ENCODE measurements at places on chromosomes 1 and 21.

DNA sequence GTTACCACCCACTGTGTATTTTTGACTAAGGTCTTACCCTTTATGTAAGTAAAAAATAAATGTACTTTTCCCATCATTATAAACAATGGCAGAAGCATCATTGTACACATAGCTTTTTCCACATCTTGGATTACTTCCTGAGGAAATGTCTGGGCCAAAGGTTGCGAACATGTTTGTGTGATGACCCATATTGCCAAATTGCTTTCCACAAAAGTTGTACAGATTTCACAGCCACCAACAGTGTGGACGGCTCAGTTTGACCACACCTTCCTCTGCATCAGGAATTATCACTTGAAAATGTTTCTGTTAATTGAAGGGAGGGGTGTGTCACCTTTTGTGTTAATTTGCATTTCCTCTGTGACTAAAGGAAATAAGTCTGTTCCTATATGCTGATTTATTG is 25.7 kb downstream of the AKNAD1 start:
- DNase-seq: no peak

- DNase-seq: no peak
These were observed 2.2 kb downstream of the CREG1 start for GRCh38 chr1:167551362-167551761.

- no peak for DNase-seq
These were observed 29.6 kb upstream of the CADM3 start for GRCh38 chr1:159141584-159142390.

DNA sequence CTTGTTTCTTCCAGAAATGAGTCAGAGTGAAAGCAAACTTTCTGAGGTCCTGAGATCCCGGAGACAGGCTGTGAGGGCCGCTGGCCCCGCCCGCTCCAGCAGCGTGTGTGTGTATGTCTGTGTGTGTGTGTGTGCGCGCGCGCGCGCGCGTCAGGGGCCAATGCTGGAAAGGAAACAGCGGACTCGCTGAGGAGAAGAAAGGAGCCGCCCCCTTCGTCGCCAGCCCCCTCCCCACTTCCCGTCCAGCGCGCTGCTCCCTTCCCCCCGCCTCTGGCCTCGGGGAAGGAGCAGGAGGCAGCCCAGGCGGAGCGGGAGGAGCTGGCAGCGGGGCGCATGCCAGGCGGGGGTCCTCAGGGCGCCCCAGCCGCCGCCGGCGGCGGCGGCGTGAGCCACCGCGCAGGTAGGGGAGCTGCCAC is at the start of gene DISC1:
DISC1 (plus strand) TSS at position 256 of the 416 bp plus-strand sequence; CDS start at position 334, 78 bp downstream.
- DNase-seq: peak; percentile 49

DNA sequence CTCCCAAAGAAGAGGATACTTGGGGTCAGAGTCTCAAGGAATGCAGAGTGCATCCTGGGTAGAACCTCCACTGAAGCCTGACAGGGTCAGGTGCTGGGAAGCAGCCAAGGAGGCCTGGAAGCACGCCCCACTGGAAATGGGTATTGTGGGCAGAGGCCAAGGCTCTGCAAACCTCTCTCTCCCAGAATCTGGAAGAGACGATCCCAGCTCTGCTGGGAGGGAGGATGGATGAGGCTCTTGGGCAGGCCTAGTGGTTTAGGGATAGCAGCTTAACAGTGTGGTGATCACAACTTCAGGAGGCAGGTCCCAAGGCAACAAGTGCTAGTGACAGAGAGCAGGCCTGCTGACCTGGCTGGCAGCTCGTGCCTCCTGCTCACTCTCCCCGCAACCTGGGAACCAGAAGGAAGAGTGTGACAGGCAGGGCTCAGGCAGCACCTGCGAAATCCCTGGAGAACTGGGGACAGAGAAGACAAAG is 641.0 kb downstream of the PLPP3 start:
- no peak for DNase-seq

GRCh38 chr21:34899760-34900159 is 149.3 kb downstream of the RUNX1 start:
- DNase-seq: no peak

DNA sequence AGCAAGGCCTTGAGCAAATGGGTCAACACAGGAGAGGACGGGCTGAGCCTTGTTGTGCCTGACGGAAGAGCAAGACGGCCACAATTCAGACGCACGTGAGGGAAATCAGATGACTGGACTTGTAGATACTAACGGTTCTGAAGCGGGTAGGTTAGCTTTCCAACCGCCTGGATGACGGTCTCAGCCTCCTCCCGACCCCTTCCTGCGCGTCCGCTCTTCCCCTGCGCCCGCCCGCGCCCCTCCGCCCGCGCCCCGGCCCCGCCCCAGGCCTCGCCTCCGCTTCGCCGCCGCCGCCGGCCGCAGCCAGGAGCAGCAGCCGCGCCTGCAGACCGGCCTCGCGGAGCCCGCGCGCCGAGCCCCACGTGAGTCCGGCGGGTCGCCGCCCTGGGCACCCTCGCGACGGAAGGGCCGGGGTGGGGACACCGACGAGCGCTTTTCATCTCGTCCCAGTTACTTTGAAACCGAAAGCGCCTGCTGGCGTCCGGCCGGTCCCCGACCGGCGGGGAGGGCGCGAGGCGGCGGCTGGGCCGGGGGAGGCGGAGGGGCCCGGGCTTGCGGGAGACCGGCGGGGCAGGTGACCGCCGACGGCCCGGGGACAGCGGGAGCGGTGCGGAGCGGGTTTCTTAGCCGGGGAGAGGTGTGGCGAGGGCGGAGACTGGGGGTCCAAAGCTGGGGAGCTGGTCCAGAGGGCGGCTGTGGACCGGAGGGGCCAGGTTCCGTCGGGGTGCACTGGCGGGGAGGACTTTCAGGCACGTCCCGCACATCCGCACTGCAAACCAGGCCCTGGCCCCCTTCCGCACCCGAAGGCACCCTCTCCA is at the start of gene TRAF5:
TRAF5 (plus strand) TSS at position 306 of the 818 bp plus-strand sequence. CDS start 26,407 bp downstream, outside the sequence.
- DNase-seq: peak; percentile 40

GRCh38 chr1:235843461-235843961 is 23.2 kb downstream of the LYST start:
- no peak for DNase-seq

DNA sequence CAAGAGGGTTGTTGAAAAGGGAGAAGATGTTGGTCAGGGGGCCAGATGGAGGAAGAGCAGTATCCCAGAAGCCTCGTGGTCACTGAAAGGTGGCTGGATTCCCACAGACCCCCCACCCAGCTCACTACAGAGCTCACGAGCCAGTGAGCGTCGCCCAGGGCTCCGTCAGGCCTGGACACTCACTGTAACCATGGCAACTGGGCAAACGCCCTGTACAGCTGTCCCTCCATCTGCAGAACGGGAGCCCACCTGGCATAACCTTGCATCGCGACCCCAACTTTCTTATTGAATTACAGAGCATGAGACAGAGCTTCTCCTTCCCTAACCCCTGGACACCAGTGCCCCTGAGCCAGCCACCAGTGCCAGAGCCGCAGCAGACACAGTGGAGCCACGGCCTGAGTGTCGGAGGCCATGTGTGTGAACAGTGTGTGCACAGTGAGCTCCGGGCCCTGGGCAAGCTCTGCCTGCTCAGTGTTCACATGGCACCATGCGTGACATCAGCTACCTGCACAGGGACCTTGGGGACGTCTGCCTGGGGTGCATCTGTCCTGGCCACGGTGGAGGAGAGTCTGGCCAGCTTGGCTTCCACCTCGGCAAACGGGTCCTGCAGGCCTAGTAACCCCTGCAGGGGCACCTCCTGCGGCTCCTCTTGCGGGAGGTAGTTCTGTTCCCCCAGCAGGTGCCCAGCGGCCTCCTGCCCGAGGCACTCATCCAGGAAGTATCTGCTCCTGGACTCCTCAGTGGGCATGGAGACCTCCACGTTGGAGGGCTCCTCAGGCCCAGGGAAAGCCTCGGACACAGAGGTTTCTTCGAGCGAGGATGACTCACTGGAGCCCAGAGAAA is 25.9 kb upstream of the DDOST start:
- no peak for DNase-seq

DNA sequence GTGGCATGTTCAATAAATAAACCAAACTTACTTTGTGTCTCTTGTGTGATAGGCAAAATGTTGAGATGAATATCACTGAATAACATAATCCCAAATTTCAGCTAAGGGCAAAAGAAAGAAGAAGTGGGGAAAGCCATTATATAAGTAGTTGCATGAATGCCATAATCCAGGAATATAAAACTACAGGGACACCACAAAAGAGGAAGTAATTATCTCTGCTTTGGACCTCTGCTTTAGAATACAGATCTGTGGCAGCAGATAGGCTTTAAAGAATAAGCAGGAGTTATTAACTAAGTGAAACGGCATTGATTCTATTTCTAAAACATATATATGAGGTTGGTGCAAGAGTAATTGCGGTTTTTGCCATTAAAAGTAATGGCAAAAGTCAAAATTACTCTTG is 288.5 kb upstream of the SNX7 start:
- no peak for DNase-seq

- no peak for DNase-seq
These were observed 4.3 kb downstream of the IL22RA1 start for GRCh38 chr1:24138476-24139221.

DNA sequence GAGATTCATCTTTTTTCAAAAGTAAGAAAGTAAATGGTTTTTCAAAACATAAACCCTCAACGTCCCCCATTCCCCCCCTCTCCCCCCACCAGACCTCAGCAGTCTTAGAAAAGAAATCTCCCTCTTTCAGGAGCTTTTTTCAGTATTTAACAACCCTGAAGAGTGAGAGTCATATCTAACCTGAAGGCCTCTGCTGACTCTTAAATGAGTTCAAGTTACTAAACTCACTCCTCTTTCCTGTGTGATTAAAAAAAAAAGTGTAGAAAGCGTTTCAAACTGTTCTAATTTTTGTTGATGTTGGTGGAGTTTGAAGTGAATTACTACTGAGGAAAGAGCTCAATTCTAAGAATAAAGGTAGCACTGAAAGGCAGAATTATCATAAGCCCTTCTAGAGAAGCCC is 93.7 kb downstream of the VAV3 start:
- no peak for DNase-seq

- no peak for DNase-seq
These were observed 13.8 kb upstream of the KDM4A start for GRCh38 chr1:43636006-43636641.
